ENCODE measurements at places on chromosomes 16 and 17. TPM values are rescaled to one million over a fixed set of nuclear protein-coding genes. Genes with fewer than 3 reads are reported as not detected.

DNA sequence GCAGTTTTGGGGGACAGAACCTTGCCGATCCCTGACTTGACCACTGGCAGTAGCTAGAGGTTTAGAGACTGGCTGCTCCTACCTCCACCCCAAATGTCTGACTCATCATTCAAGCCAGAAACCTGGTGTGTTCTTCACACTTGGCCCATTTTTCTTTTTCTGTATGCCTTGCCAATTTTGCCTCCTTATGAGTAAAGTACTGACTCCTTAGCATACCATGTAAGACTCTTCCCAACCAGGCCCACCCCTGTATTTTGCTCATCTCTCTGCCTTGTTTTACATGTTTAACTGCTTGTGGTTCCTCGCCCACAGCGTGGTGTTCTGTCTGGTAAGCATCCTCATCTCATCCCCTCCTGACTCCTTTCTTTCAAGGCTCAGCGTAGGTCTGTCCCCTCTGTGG lies 37.9 kb downstream of the NUP88 start:
- no peaks in the 10 kb centered on the region for H3K36me3 ChIP-seq
- H3K27me3 ChIP-seq: no peaks in the 10 kb centered on the region
- no peak overlapping the region for H3K27ac ChIP-seq
- DNase-seq: no peak
- no peaks in the 10 kb centered on the region for H3K4me1 ChIP-seq

GRCh38 chr17:66165537-66166123 lies 26.3 kb downstream of the CEP112 start:
- no peak overlapping the region for H3K27ac ChIP-seq
- H3K36me3 ChIP-seq: no peaks in the 10 kb centered on the region
- no peak overlapping the region for H3K4me3 ChIP-seq
- H3K4me1 ChIP-seq: no peaks in the 10 kb centered on the region
- no peaks in the 10 kb centered on the region for H3K27me3 ChIP-seq
- DNase-seq: no peak

GRCh38 chr16:86062271-86062965 lies 163.5 kb downstream of the IRF8 start:
- no peaks in the 10 kb centered on the region for H3K36me3 ChIP-seq
- H3K27me3 ChIP-seq: no peaks in the 10 kb centered on the region
- H3K4me1 ChIP-seq: peaks cover 16% of the 10 kb centered on the region
- H3K27ac ChIP-seq: no peak overlapping the region
- H3K4me3 ChIP-seq: no peak overlapping the region

DNA sequence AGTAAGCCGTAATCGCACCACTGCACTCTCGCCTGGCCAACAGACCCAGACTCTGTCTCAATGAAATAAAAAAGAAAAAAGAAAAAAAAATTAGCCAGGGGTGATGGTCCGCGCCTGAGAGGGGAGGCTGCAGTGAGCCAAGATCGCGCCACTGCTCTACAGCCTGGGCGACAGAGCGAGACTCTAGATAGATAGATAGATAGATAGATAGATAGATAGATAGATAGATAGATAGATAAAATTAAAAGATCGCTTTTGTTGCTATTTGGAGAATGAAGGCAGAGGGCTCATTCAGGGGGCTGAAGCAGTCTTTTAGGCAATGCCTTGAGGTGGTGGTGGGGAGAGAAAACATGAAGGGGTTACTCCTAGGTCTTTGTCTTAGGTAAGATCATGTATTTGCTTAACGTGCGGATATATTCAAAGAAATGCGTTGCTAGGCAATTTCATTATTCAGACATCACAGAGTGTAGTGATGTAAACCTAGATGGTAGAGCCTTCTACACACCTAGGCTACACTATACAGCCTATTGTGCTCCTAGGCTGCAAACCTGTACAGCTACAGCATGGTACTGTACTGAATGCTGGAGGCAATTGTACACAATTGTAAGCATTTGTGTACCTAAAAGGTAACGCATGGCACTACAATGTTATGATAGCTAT lies 4.3 kb upstream of the HES7 start:
- no peaks in the 10 kb centered on the region for H3K27me3 ChIP-seq
- no peak overlapping the region for H3K27ac ChIP-seq
- no peak for DNase-seq
- H3K4me1 ChIP-seq: peaks cover 18% of the 10 kb centered on the region
- H3K36me3 ChIP-seq: no peaks in the 10 kb centered on the region

- H3K27ac ChIP-seq: no peak overlapping the region
- H3K27me3 ChIP-seq: no peaks in the 10 kb centered on the region
- no peak overlapping the region for H3K4me3 ChIP-seq
- H3K4me1 ChIP-seq: no peaks in the 10 kb centered on the region
These were observed 20.1 kb downstream of the UBE2O start for GRCh38 chr17:76432712-76433336.

- H3K27ac ChIP-seq: no peak overlapping the region
- H3K4me1 ChIP-seq: no peaks in the 10 kb centered on the region
- H3K4me3 ChIP-seq: no peak overlapping the region
- no peaks in the 10 kb centered on the region for H3K27me3 ChIP-seq
- no peaks in the 10 kb centered on the region for H3K36me3 ChIP-seq
- DNase-seq: no peak
These were observed 6.0 kb upstream of the GRB2 start for GRCh38 chr17:75411328-75412067.

DNA sequence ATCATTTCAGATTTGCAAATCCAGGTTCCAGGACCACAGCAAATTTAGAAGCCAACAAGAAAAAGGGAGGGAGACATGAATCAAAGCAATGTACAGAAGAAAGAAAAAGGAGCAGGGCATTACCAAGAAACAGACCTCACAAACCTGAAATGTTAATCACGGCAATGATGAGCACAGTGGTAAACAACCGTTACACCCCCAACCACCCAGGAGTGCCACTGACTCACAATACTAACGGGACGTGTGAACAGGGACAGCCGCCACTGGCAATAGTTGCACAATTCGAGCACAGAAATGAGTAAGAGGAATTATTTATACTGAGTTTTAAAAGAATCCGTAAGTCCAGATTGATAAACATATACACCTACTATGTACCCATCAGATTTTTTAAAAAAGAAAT lies 13.8 kb downstream of the USP22 start:
- H3K27me3 ChIP-seq: no peaks in the 10 kb centered on the region
- peaks cover 13% of the 10 kb centered on the region for H3K4me1 ChIP-seq
- H3K4me3 ChIP-seq: no peak overlapping the region

GRCh38 chr17:63001689-63002394 lies 35.8 kb downstream of the TANC2 start:
- no peak overlapping the region for H3K4me3 ChIP-seq
- H3K36me3 ChIP-seq: no peaks in the 10 kb centered on the region
- H3K4me1 ChIP-seq: no peaks in the 10 kb centered on the region
- no peak for DNase-seq
- no peaks in the 10 kb centered on the region for H3K27me3 ChIP-seq

DNA sequence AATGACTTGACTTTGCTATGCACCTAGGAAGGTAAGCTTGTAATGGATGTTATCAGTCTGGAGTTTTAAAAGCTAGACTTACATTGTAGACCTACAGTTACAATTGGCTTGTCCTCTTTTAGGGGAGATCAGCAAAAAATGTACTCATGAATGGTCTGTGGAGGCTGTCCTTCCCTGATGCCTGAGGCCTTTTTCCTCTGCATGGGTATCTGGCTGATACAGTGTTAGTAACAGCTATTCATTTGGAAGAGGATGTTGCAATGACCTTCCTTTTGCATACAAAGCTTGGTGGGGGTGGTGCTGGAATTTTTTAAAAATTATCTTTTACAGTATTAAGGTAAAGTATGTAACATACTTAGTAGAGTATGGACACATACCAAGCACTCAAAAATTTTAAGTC lies 525.5 kb downstream of the KIF2B start:
- no peak overlapping the region for H3K27ac ChIP-seq
- no peak overlapping the region for H3K4me3 ChIP-seq
- no peaks in the 10 kb centered on the region for H3K4me1 ChIP-seq
- H3K36me3 ChIP-seq: no peaks in the 10 kb centered on the region
- no peak for DNase-seq

DNA sequence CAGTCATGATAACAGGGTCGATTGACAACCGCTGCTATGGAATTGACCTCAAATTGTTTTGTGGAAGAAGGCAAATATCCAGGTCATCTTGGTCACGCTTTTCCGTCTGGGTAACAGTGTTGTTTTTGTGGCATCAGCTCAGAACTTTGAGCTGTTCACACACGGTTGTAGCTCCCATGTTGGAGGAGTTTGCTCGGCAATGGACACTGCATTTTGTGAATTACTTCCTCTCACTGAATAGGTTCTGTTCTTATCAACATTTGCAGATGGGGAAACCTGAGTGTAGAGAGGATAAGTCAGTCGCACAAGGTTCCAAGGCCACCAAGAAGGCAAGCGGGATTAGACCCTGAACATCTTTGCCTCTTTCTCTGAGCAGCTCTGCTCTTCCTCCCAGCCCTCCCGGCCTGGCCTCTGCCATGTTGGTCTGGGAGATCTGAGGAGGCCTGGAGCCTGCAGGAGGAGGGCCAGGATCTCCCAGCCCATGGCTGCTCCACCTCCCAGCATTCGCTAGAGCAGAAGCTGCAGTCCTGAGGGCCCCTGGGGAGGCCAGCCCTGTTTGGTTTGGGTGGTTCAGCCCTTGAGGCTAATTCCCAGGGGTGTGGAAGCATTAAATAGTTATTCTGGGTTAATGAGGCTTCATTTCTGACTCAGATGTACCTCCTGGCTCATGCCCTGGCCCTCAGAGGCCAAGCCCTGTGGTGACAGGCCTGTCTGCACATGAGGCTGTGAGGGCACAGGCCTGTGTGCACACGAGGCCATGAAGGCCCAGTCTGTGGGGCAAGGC lies 154.1 kb upstream of the PLCG2 start:
- H3K36me3 ChIP-seq: no peaks in the 10 kb centered on the region
- no peak for DNase-seq
- H3K4me1 ChIP-seq: no peaks in the 10 kb centered on the region
- H3K27me3 ChIP-seq: no peaks in the 10 kb centered on the region
- no peak overlapping the region for H3K27ac ChIP-seq

DNA sequence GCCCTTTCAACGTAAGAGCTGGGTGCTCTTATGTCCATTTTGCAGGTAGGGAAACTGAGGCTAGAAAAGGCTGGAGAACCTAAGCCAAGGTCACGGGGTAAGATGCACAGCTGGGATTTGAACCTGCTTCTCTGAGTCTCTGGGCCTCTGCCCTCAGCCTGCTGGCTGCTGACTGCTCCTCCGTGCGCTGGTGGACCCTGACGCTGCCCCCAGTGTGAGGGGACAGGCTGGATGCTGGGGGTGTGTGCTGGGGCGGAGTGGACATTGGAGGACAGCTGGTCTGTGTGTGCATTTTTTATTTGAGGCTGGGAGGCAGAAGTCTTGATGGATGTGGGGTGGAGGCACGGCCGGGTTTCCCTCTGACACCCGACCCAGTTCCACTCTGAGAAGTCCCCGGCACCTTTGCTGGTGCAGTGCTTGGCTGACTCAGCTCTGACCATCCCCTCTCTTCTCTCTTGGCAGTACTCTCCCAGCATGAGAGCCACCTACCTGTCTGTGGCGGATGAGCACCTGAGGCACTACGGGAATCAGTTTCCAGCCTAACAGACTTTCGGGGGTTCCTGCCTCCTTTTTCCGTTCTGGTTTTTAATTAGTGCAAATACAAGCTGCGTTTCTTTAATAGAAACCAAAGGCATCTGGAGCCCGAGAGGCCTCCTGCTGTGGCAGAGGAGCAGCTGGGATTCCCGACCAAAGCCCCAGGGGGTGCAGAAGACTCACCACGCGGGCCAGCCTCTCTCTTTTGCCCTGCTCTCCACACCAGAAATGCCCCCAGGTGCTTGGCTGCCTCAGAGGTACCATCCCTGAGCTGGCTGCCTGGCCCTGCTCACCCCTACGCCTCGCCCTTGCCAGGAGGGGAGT lies 14.1 kb upstream of the DNAI2 start:
- H3K27me3 ChIP-seq: no peaks in the 10 kb centered on the region
- no peaks in the 10 kb centered on the region for H3K36me3 ChIP-seq
- H3K27ac ChIP-seq: no peak overlapping the region
- no peak overlapping the region for H3K4me3 ChIP-seq
- no peak for DNase-seq
- no peaks in the 10 kb centered on the region for H3K4me1 ChIP-seq

DNA sequence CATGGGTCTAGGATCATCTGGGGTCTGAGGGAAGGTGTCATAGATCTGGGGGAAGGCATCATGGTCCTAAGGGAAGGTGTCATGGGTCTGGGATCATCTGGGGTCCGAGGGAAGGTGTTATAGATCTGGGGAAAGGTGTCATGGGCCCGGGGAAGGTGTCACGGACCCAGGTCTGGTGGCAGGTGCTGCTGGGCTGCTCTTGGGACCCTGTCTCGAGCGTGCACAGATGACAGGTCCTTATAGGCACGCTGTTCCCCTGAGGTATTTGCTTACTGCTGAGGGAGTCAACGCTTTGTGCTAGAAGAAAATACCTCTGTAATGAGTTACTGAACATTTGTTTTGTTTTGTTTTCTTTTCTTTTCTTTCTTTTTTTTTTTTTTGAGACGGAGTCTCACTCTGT lies 1.4 kb downstream of the RAB40C start:
- no peak overlapping the region for H3K27ac ChIP-seq
- H3K36me3 ChIP-seq: no peaks in the 10 kb centered on the region
- no peak overlapping the region for H3K4me3 ChIP-seq
- H3K27me3 ChIP-seq: no peaks in the 10 kb centered on the region
- H3K4me1 ChIP-seq: peaks cover 21% of the 10 kb centered on the region

DNA sequence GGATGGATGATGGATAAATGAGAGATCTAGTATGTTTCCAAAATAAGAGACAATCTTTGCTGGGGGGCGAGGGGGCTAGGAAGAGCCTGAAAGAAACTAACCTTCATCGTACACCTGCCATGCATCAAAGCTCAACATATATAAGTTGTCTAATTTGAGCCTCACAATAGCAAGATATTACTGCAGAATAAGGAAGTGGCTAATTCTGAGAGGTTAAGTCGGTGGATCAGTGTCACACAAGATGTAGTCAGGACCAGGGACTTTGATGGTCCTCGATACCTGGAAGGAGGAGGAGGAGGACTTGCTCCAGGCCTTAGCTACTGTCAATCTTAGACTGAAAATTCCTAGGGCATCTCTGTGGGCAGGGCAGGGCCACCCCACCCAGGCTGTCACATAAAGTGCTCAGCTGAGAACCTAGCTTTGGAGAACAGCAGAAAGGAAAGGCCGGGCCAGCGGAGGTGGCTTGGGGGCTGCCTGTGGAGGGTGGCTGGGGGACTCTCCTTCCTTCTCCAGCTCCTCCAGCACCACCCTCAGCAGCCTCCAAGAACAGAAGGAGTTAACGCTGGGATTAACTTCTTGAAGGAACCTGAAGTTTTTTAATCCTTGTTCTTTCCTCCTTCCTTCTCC lies 460 bp upstream of the SLC13A2 start:
- no peak for DNase-seq
- H3K4me1 ChIP-seq: no peaks in the 10 kb centered on the region
- H3K27me3 ChIP-seq: no peaks in the 10 kb centered on the region
- H3K36me3 ChIP-seq: no peaks in the 10 kb centered on the region

DNA sequence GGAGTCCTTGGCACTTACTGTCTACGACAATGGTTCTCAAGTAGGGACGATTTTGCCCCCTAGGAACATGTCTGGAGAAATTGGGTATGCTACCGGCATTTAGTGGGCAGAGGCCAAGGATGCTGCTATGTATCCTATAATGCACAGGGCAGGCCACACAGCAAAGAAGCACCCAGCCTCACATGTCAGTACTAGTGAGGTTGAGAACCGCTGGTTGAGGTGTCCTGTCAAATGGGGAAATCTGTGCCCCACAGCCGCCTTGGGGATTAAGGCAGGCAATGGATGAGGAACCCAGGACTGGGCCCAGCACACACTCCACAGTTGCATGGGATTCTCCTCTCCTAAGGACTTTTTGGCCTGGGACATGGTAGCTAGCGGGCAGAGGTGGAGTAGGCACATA lies 86.7 kb upstream of the TOB1 start:
- DNase-seq: no peak
- H3K27ac ChIP-seq: peak overlapping the region; percentile 68
- no peak overlapping the region for H3K4me3 ChIP-seq
- no peaks in the 10 kb centered on the region for H3K36me3 ChIP-seq

Gene RILP
- total RNA-seq: 1.5 TPM

Gene P2RX5
- total RNA-seq: 1.5 TPM

Gene TSNAXIP1
- total RNA-seq: 4.9 TPM

Gene SLC5A2
- not detected for total RNA-seq

Gene PITPNM3
- 0.59 TPM for total RNA-seq
